ENCODE measurements at places on chromosomes 11 and 22. TPM values are rescaled to one million over a fixed set of nuclear protein-coding genes. Genes with fewer than 3 reads are reported as not detected.

- H3K27ac ChIP-seq, result no peak overlapping the region
- ATAC-seq, result no peak
Observed at GRCh38 chr11:128830290-128831173, 36.6 kb downstream of the KCNJ1 start.

- H3K27ac ChIP-seq, result no peak overlapping the region
- H3K4me1 ChIP-seq, result no peaks in the 10 kb centered on the region
- no peak for ATAC-seq
- H3K27me3 ChIP-seq, result no peaks in the 10 kb centered on the region
Observed at GRCh38 chr11:19832086-19832750, 119.6 kb downstream of the NAV2 start.

- peaks cover 17% of the 10 kb centered on the region for H3K4me1 ChIP-seq
- H3K27ac ChIP-seq, result no peak overlapping the region
- ATAC-seq, result no peak
- no peak overlapping the region for H3K4me3 ChIP-seq
Observed at GRCh38 chr11:2743427-2744110, 43.8 kb upstream of the KCNQ1OT1 start.

WT1 gene
- not detected for total RNA-seq

DNA sequence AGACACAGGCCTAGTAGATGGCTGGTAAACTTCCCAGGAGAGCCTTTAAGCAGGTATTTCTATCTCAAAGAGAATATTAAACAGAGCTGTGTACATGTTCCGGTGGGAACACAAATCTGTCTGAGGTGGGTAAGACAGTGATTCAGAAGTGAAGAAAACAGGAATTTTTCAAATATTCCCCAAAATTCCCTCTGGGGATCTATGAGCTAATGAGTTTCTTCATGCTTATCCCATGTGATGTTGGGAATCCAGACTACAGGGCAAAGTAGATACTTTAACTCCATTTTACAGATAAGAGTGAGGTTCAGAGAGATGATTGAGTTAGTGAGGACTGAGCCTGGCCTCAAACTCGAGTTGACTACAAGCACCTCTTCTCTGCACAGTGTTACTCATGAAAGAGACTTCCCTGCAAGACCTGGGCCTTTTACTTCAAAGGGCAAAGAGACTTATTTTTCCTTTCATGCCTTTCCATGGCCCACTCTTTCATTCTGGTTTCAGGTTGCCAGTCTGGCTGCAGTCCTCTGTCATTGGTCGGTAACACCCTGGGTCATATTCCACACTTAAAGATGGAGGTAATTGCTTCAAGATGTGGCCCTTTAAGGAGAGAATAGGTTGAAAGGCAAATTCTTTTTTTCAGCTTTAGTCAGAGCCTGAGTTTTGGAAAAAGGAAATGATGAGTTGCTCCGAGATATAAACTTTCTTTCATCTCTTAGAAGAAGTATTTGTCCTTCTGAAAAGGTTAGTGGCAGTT is 70.1 kb downstream of the CYB5R2 start:
- no peak overlapping the region for H3K27ac ChIP-seq
- ATAC-seq, result peak; percentile 40
- H3K4me3 ChIP-seq, result no peak overlapping the region
- H3K4me1 ChIP-seq, result peaks cover 3% of the 10 kb centered on the region

DNA sequence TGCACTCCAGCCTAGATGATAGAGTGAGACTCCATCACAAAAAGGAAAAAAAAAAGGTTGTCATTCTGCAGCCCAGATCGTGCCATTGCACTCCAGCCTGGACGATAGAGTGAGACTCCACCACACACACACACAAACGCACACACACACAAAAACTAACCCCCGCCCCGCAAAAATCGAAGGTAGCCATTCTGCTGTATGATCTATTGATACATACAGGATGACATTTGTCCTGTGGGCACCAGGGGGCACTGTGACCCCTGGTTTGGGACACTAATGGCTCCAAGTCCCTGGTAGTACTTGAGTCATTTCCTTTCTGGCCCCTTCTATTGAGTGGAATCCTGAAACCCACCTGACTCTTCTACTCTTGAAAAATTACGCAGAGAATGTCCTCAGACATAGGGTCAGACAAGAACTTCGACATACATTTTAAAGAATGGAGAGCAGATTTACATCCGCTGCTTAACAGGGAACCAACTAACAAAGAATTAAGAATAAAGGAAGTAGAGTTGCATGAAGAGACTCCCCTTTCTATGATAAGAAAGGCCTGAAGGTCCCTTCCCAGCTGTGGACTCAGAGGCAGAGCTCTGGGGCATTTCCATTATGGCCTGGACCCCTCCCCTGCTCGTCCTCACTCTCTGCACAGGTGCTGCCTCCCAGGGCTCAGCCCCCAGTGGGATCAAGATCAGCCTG is 35.0 kb upstream of the PRAME start:
- no peak overlapping the region for H3K4me3 ChIP-seq
- peaks cover 28% of the 10 kb centered on the region for H3K27me3 ChIP-seq
- H3K27ac ChIP-seq, result no peak overlapping the region
- no peaks in the 10 kb centered on the region for H3K36me3 ChIP-seq
- no peaks in the 10 kb centered on the region for H3K4me1 ChIP-seq

DNA sequence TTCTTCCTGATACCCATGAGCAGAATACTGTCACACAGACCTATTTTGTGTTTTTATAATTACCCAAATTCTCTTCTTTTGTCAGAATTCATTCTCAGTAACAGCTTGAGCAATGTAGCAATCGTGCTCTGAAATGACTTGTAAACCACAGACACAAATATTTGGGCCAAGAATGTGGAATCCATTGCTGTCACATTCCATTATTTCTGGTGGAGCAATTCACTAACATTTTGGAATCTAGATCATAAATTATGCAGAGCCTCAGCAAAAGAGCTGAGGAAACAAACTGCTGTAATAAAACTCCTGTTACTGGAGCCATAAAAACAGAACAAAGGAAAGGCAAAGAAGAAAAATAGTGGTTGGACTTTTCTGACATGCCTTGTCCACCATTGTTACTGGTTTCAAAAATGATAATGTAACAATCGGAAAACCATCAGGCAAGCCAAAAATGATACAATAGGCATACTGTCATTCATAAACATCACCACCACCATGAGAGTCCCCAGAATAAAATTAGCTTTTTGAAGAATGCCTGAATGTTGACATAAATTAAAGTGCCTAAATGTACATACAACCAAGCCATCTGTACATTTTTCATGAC is 223.4 kb upstream of the PITPNB start:
- peaks cover 35% of the 10 kb centered on the region for H3K4me1 ChIP-seq
- no peaks in the 10 kb centered on the region for H3K27me3 ChIP-seq
- no peaks in the 10 kb centered on the region for H3K36me3 ChIP-seq
- H3K27ac ChIP-seq, result peak overlapping the region; percentile 70

GRCh38 chr11:61793083-61793828 is 545 bp downstream of the FEN1 start:
- peaks cover 27% of the 10 kb centered on the region for H3K4me1 ChIP-seq
- no peaks in the 10 kb centered on the region for H3K27me3 ChIP-seq
- peak overlapping the region; percentile 97 for H3K4me3 ChIP-seq
- ATAC-seq, result no peak
- H3K27ac ChIP-seq, result peak overlapping the region; percentile 94

DNA sequence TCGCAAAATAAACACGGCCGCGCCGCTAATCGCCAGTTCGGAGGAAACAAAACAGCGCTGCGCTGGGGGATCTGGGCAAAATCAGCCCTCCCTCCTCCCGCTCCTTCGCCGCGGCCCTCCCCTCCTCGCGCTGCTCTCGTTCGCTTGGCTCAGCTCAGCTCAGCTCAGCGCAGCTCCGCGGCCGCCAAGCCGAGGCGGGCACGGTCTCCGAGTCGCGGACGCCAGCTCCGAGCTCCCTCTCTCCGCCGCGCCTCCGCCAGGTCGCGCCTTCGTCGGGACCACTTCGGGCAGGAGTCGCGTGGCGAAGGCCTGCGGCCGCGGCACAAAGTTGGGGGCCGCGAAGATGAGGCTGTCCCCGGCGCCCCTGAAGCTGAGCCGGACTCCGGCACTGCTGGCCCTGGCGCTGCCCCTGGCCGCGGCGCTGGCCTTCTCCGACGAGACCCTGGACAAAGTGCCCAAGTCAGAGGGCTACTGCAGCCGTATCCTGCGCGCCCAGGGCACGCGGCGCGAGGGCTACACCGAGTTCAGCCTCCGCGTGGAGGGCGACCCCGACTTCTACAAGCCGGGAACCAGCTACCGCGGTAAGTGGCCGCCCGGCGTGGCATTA is at the start of gene SPON1:
TSS of gene SPON1 (plus strand) at position 162 of the 607 bp plus-strand sequence. CDS start at position 344, 182 bp downstream.
- peak; percentile 71 for ATAC-seq
- H3K4me3 ChIP-seq, result peak within 1 kb of the TSS; percentile 58
- H3K27ac ChIP-seq, result peak within 1 kb of the TSS; percentile 47
- no peaks in the 10 kb centered on the region for H3K36me3 ChIP-seq
- H3K4me1 ChIP-seq, result peaks cover 52% of the 10 kb centered on the region
- peaks cover 40% of the 10 kb centered on the region for H3K27me3 ChIP-seq

TEF gene
- 29.7 TPM for total RNA-seq

CWC15 gene
- 32.9 TPM for total RNA-seq

DNA sequence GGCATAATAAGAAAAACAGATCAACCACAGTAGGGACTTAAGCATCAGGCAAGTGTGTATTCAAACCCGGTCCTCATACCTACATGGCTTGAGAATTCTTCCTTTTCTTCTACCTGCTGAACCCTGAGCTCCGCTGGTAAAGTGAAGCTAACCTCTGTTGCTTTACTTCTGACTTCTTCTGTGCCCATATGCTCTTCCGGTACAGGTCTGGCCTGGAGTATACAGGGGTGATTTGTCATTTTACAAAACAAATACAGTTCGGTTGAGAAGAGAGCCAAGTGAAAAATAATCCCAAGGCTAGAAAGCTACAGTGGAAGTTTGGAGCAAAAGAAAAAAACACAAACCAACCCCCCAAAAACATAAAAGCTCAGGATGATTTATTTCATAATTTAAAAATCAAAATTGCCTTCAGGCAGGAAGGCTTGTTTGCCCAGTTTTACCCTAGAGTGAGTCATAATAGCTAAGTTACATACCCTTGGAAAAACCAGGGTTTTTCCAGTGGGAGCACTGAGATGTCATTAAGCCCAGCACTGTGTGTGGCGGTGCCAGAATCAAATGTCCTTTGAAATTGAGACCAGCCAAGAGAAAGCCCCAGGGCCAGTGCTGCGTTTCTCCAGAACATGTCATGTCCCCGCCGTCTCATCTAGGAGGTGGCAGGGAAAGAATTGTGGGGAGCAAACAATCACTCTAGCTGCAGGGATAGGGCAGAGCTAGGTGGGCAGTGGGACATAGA is 305.5 kb upstream of the ISX start:
- ATAC-seq, result no peak
- no peak overlapping the region for H3K4me3 ChIP-seq
- H3K27ac ChIP-seq, result no peak overlapping the region
- no peaks in the 10 kb centered on the region for H3K4me1 ChIP-seq

DNA sequence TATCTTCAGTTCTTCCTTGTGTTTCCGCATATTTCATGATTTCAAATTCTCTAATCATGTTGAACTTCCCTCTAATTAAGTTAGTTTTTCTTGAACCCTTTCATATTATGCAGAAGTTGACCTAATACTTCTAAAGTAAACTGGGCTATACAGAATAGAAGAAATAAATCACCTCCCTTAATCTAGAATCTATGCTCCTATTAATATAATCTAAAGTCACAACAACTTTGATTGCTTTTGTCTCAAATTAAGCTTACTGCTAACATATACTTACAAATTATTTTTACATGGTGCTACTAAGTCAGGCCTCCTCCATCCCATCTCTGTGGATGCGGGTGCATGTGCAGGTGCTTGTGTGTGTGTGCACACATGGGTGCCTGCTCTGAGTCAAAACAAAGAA is 27.3 kb upstream of the CSNK2A3 start:
- H3K4me1 ChIP-seq, result no peaks in the 10 kb centered on the region
- peaks cover 38% of the 10 kb centered on the region for H3K36me3 ChIP-seq
- no peaks in the 10 kb centered on the region for H3K27me3 ChIP-seq
- no peak overlapping the region for H3K27ac ChIP-seq

- no peaks in the 10 kb centered on the region for H3K27me3 ChIP-seq
- H3K4me3 ChIP-seq, result peak overlapping the region; percentile 62
- ATAC-seq, result no peak
- H3K27ac ChIP-seq, result peak overlapping the region; percentile 95
- peaks cover 21% of the 10 kb centered on the region for H3K36me3 ChIP-seq
Observed at GRCh38 chr11:93784935-93785360, 866 bp downstream of the MED17 start.

- H3K4me1 ChIP-seq, result no peaks in the 10 kb centered on the region
- H3K27ac ChIP-seq, result no peak overlapping the region
- peaks cover 73% of the 10 kb centered on the region for H3K27me3 ChIP-seq
- no peak overlapping the region for H3K4me3 ChIP-seq
Observed at GRCh38 chr22:22197993-22198402, 46.6 kb upstream of the VPREB1 start.

SCN3B gene
- 2.1 TPM for total RNA-seq

C1QTNF5 gene
- 44.3 TPM for total RNA-seq

GRCh38 chr11:122362381-122362780 is 246.4 kb upstream of the BLID start:
- H3K36me3 ChIP-seq, result no peaks in the 10 kb centered on the region
- no peak for ATAC-seq
- H3K4me1 ChIP-seq, result peaks cover 3% of the 10 kb centered on the region

DNA sequence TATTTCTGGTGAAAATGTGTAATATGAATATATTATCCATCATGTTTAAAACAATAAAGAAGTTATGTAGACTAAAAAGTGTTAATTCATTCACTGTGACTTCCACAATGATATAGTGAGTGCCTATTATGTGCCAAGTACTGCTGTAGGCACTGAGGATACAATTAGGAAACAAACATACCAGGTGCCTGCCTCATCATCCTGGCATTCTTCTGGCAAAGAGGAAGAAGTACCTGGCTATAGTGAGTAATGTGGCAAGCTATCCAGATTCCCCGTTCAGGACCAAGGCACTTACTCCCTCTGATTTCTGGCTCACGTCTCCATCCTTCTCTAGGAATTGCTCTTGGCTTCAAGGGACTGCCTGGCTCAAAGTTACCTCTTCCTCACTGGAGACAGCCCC is 77.5 kb upstream of the CLMP start:
- no peaks in the 10 kb centered on the region for H3K27me3 ChIP-seq
- no peak overlapping the region for H3K27ac ChIP-seq
- ATAC-seq, result no peak

TMEM45B gene
- total RNA-seq, result not detected

CARD18 gene
- total RNA-seq, result not detected

DNA sequence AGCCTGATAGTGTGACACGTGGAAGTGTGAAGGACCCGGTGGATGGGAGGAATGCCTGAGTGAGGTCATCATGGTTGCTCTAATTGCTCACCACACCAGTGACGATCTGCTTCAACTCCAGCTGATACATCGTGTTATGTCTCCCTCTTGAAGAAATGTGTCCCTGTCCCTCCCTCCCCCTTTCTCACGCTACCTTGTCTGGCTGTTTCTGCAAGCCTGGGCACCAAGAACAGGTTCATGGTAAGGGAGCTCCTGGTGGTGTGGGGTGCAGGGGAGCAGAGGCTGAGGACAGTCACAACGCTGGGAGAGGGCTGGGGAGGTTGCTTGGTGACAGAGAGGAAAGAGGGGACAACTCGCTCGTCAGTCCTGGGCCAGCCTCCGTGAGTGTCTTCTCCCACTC is 413.4 kb downstream of the SOX6 start:
- H3K4me1 ChIP-seq, result peaks cover 10% of the 10 kb centered on the region
- no peak for ATAC-seq
- no peaks in the 10 kb centered on the region for H3K36me3 ChIP-seq
- no peak overlapping the region for H3K4me3 ChIP-seq
